ENCODE measurements at places on chromosomes 16 and 17.

- DNase-seq, result no peak
Measured at GRCh38 chr17:27379888-27380533, 76.2 kb upstream of the KSR1 start.

GRCh38 chr16:50152351-50152806 is 727 bp upstream of the TENT4B start:
- peak; percentile 59 for DNase-seq

- DNase-seq, result no peak
Measured at GRCh38 chr17:7739746-7740145, 22.2 kb downstream of the DNAH2 start.

DNA sequence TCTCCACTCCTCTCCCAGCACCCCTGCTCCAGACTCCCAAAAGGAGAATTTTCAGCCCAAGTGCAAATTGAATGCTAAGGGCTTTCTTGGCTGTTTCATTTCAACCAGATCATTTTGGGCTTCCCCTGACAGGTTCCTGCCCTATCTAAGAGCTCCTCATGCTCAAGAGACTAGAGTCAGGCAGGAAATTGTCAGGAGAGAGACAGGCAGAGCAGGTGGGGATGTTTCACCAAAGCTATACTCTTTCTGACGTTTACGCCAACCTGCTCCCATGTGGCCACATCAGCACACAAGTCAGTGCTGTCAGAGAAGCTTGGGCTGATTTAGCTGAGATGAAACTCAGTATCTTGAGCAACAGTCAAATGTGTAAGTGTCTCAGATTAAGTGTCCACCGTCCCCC is 31.4 kb downstream of the HIC1 start:
- DNase-seq, result no peak

DNA sequence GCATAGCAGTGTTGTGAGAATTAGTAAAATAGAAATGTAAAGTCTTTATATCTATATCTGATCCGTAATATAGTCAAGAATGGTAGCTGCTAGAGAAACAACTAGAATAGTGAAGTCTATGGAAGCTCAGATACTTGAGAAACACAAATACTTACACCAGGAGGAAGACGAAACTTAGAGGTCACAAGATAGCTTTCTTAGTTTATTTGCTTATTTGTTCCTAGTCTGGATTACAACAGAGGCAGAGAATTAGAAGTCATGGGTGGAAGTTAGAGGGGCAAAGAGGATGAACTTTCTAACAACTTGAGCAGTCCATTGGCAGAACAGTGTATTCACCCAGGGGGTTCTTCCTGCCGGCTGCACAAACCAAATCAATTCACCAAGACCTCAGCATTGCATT is 13.9 kb downstream of the GNGT2 start:
- DNase-seq, result no peak

GRCh38 chr16:52725043-52725442 is 178.1 kb upstream of the TOX3 start:
- no peak for DNase-seq

- DNase-seq, result peak; percentile 36
Measured at GRCh38 chr16:84484579-84485254, 19.7 kb downstream of the MEAK7 start.

DNA sequence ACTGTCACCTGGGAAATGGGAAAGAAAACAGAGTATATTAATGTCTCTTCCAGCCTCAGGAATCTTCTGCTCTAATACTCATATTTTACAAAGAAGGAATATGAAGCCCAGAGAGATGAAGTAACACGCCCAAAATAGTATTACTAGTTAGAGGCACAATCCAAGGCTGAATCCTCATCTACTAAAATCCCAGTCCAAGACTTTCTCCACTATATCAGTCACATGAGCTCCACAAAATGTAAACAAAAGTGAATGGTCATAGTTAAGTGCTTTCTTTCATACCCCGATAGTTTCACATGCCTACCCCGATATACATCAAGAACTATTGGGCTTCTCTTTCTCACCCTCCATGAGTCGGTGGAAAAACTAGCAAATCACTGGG is 965 bp downstream of the INTS2 start:
- no peak for DNase-seq

DNA sequence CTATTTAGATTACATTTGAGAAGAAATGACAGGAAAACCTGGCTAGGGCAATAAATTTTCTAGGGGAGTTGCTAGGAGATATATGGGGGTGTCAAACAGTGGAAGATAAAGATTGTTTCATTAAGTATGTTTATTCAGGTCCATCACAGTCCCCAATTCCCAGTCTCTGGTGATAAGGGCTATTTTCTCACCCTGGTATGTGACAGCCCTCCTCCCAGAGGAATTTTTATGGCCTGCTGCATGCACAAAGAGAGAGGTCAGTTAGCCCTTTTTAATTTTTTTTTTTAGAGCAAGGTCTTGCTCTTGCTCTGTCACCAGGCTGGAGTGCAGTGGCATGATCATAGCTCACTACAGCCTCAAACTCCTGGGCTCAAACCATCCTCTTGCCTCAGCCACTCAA is 53.6 kb upstream of the ATF7IP2 start:
- DNase-seq, result no peak

DNA sequence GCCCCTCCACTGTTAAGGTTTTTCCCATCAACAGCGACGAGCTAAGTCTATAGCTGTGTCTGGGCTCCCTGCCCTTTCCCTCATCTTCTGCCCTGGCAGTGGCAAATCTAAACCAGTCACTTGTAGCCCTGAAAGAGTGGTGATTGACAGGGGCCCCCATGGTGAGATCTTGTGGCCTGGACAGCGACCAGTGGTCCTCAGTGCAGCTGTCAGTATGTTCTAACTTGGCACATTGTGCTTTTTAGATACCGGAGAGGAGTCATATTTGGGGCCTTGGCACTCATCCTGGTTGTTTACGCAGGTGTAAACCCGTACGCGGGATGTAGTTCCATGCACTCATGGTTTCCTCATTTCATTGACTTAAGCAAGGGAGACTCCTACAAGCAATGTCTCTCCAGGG is 57.5 kb upstream of the ARHGAP44 start:
- no peak for DNase-seq

- no peak for DNase-seq
Measured at GRCh38 chr17:79621151-79621943, 10.5 kb upstream of the RBFOX3 start.

DNA sequence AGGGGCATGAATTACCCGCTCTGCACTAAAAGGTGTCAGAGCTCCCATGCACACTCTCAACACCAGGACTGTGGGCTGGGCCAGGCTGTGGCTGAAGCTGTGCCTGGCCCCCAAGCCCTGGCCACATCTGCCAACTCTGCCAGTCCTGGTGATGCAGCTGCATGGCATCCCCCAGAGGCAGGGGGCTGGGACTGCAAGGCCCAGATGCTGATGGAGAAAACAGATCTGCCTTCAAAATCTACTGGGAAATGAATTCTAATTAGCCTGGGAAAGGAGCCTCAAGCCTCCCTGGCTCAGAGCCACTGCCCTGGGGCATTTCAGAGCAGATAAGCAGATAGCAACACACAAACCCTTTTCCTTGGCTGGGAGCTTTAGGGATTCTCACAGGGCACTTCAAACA is 3.4 kb downstream of the CHST6 start:
- peak; percentile 18 for DNase-seq

DNA sequence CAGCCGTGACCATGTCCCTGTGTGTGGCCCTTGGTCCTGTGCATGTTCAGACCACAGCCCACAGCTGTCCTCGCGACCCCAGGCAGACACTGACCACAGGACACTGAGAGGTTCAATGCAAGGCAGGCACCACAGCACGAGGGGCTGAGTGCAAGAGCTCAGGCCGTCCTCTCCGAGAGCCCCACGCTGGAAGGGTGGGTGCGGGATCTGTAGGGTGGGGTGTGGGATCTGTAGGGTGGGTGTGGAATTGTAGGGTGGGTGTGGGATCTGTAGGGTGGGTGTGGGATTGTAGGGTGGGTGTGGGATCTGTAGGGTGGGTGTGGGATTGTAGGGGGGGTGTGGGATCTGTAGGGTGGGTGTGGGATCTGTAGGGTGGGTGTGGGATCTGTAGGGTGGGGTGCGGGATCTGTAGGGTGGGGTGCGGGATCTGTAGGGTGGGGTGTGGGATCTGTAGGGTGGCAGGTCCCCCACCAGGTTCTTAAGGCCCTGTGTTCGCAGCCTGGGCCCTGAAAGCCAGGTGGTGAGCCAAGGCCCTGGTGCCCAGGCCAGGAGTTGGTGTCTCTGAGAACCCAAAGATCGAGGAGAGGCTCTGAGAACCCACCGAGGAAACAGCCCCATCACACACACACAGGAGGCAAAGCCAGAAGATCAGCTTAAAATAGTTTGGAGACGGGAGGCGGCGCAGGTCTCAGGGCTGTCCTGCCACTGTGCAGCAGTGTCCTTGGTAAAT is 48.2 kb downstream of the METRNL start:
- DNase-seq, result no peak

DNA sequence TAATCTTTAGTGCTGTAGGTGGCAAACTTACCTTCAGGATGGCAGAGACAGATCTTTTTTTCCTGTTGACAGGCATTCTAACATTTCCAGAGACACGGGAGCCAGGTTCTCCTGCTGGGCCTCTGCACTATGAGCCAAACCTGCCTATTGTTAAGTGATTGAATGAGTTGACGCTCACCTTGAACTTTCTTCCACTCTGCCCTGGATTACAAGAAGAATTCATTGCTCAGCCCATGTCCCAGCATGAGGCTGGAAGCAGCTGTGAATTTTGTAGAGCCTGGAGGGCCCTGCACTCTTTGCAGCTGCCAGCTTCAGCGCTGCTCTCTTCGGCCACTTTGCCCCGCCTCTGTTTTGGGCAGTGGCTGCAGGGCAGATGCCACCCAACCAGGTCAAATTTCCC is 9.4 kb upstream of the SLC7A5 start:
- DNase-seq, result no peak

- no peak for DNase-seq
Measured at GRCh38 chr16:82924075-82924854, 297.5 kb downstream of the CDH13 start.

GRCh38 chr16:77430360-77430759 is 4.5 kb downstream of the ADAMTS18 start:
- no peak for DNase-seq

- DNase-seq, result no peak
Measured at GRCh38 chr16:90084215-90084950, 7.3 kb upstream of the PRDM7 start.

DNA sequence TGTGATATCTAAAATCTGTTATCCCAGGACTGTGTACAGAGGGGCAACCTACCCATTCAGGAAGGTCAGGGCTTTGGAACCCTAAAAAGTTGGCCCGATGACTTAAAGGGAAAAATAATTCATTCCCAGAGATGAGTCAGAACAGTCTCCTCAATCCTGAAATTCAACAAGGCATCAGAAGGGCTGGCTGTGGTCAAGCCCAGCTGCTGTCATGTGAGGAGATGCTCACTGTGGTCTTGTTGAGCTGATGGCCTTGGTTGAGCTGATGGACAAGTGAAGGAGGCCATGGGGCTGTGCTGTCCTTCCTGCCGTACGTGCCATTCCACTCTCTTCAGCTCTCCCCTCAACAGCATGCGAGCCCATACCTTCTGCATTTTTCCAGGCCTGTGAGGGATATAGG is 20.9 kb upstream of the DRG2 start:
- no peak for DNase-seq

DNA sequence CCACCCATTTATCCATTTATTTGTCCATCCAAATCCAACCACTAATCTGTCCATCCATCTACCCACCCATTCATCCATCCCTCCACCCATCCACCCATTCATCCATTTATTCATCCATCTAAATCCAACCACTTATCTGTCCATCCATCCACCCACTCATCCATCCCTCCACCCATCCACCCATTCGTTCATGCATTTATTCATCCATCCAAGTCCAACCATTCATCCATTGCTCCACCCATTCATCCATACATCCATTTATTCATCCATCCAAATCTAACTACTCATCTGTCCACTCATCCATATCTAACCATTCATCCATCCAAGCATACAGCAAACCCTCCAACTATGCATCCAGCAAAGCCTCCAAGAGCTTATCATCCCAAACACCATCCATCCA is 267.3 kb downstream of the XYLT1 start:
- no peak for DNase-seq

DNA sequence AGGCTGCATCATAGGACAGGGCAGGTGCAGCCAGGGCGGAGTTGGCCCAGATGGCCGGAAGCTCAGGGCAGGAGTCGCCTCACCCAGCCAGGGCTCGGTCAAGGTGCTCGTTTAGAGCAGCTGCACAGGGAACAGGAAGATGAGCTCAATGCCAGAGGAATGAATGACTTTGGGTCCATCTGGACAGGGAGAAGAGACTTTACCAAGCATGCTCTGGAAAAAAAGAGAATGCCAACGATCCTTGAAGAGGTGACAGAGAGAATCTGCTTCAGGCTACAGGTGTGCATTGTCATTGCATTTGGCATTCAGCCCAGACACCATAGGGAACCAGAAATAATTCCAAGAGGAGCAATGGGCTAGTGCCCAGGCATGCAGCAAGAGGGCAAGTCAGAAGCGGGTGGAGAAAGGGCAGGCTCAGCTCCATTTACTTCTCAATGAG is 6.7 kb upstream of the MPP3 start:
- DNase-seq, result no peak

DNA sequence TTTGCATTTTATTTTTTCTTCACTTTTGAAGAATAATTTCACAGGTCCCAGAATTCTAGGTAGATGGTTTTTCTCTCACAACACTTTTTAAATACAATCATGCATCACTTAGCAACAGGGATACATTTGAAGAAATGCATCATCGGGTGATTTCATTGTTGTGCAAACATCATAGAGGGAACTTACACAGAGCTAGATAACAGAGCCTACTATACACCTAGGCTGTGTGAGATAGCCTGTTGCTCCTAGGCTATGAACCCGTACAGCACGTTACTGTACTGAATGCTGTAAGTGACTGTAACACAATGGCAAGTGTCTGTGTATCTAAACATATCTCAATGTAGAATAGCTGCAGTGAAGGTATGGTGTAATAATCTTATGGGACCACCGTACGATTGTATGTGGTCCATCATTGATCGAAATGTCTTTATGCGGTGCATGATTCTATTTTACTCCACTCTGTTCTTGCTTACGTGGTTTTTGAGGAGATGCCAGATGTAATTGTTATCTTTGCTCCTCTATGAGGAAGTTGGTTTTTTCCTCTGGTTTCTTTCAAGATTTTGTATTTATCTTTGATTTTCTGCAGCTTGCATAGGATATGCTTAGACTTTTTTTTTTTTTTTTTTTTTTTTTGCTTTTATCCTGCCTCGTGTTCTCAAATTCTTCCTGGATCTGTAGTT is 35.5 kb upstream of the TMEM92 start:
- no peak for DNase-seq

GRCh38 chr17:81489998-81490992 is 22.3 kb downstream of the ACTG1 start:
- DNase-seq, result no peak

GRCh38 chr16:46743232-46743719 is 4.9 kb downstream of the MYLK3 start:
- no peak for DNase-seq

GRCh38 chr17:75945211-75945610 is 4.4 kb upstream of the FBF1 start:
- DNase-seq, result no peak

All from RKO (cell line).